Stimulated activated CD8-positive, alpha-beta memory T cell treated with anti-CD3 and anti-CD28 coated beads, Interleukin-7, amount 100 ng/mL, for 1 hour (primary cell): ENCODE measurements at places on chromosomes 5 and 9.
A peak's percentile ranks its signal among the peaks of the same experiment; 100 is the strongest.

DNA sequence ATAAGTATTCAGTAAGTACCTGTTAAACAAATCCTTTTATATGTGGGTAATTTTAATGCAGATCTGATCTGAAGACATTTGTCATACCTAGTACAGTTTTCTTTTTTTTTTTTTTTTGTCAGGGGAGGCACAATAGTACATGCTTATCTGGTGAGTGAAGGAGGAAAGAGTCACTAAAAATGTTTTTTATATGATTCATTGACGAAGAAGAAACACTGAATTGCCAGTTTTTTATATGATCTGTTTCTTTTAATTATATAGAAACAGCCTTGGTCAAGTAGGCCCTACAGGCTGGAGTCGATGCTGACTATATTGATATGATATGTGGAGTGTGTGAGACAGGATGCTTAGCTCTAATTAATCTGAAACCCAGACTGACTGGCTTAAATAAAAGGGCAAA lies 315.2 kb downstream of the PSAT1 start:
- DNase-seq = no peak

GRCh38 chr5:118687661-118688621 lies 300.4 kb downstream of the DTWD2 start:
- no peak for DNase-seq

DNA sequence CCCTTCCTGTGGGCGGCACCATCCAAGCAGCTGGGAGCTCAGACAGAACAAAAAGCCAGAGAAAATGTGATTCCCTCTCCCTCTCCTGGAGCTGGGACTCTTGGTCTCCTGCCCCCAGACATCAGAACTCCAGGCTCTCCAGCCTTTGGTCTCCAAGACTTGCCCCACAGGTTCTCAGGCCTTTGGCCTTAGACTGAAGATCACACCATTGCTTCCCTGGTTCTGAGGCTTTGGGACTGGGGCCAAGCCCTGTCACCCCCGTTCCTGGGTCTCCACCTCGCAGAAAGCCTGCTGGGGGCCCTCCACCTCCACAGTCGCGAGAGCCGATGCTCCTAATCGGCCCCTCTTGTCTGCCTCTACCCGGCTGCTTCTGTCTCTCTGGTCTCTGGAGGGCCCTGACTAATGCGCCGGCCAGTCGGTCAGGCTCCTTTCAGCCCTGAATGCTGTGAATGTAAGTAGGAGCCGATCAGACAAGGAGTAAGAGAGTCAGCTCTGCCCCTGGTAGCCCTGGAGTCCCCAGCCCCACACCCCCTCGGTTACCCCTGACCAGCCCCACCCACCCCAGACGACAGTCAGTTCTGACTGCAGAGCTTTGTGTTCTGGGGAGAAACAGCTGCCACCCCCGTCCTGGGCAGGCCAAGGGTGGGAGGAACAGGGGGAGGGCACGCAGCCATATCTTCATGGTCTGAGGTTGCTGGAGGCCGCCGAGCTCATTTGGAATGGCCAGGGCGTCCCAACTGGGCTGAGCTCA lies 57.5 kb downstream of the VAV2 start:
- DNase-seq = no peak

DNA sequence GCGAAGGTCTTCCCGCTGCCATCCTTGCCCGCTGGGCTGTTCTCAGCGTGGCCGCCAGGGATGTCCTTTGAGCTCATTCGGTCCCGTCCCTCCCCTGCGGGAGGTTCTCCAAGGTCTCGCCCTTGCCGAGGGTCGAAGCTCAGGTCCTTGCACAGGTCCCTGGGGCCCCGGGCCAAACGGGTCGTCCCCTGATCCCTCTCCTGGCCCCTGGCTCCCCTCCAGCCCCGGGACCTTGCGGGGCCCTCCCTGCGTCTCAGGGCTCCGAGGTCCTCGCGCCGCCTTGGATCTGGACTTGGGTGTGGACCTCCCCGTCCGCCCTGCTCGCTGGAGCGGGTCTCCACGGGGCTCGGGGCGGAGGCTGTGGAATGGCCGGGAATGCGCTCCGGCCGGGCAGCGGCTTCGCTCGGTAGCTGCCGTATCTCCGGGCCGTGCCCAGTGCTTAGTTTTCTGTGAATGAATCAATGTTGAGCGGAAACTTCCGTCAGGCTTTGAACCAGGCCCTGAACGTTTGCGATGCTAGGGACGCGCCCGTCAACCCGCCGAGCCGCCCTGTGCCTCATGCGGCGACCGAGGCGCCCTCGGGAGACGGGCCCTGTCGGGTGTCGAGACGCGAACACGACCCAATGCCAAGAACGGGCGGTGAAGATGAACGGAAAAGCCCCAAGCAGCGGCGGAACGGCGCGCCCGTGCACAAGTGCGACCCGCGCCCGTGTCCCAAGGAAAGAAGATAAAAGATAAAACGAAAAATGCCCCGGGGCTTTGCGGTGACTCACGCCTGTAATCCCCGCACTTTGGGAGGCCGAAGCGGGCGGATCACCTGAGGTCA lies 780 bp downstream of the RNU6ATAC start:
- DNase-seq = peak; percentile 34

DNA sequence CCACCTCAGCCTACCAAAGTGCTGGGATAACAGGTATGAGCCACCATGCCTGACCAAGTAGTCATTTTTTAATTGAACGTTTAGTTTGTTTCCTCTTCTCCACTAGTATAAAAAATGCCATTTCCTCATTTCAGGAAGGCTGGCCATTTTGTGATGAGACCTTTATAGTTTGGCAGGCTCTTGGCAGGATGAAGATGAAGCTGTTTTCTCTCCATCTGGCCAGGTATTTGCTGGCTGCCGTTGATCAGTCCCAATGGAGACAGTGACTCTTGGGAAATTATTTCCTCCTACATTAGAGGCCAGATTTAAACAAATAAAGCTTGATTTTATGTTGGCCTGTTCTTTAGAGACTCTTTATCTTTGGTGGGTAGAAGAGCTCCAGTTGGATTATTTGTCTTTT lies 199.0 kb downstream of the ARHGAP26 start:
- DNase-seq = no peak

DNA sequence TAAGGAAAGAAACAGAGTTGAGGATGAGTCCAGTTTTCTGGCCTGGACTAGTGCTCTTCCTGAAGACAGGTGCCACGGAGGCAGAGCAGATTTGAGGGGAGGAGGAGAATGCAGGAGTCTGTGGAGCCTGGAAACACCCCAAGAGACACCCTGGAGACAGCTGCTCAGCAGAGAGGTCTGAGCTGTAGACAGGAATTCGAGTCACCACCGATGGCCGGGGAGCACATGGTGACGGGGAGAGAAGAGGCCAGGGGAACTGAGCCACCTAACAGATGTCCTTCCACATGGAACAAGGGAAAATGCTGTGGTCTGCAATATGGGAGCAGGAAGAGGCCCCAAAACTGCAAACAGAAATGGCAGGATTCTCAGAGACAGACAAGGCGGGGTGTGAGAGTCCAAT lies 22.9 kb downstream of the CPLX2 start:
- DNase-seq = no peak

- DNase-seq = no peak
These were observed 12.0 kb downstream of the TTC1 start for GRCh38 chr5:160020964-160021363.
